ENCODE measurements at places on chromosomes 1 and 21.
A peak's percentile ranks its signal among the peaks of the same experiment; 100 is the strongest.

DNA sequence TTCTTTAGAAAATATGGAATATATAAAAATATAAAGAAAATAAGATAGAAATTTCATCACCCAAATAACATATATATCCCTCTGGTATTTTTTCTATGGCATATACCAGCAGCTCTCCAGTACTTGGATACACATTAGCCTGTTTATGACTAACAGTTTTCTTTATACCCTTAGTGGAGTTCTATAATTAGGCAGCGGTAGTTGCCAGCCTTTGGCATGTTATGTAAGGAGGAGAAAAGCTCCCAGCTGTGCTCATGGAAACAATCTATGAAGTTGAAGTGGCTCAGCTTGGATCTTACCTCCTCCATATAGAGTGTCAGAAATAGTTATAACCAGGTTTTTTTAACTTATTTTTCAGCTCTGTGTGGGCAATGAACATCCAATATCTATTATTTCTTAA is 1636.8 kb downstream of the AMY1C start:
- DNase-seq = no peak

- DNase-seq = no peak
Measured at GRCh38 chr1:58884706-58885661, 101.1 kb upstream of the JUN start.

DNA sequence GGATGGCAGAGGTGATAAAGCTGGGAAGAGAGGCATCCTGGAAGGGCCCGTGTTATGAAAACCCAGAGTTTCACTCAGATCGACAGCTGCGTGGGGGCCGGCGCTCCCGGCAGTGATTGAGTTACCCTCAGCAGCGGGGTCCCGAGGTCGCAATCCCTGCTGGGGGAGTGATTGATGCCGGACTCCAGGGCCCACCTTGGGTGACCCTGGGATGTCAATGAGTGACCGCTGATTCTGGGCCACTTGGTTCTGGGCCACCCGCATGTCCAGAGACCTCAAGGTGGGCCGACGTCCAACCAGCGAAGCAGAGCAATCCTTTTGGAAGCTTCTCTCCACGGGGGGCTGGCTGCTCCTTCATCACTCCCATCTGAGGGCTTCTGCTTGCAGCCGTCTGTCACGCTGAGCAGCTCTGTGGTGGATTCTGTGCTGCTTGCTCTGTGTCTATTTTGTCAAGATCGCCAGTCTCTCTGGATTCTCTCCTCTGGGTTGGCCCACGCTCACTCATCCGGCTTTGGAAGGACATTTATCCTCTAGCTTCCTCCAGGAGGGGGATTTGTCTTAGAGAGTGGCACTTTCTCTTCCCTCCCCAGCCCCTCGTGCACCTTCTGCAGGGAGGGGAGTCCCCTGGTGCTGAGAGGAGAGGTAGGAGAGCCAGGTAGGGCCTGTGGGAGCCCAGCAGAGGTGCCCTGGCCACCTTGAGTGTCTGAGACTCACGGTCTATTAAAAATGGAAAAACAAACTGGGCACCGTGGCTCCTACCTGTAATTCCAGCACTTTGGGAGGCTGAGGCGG is 110.9 kb upstream of the C1orf174 start:
- peak; percentile 13 for DNase-seq

DNA sequence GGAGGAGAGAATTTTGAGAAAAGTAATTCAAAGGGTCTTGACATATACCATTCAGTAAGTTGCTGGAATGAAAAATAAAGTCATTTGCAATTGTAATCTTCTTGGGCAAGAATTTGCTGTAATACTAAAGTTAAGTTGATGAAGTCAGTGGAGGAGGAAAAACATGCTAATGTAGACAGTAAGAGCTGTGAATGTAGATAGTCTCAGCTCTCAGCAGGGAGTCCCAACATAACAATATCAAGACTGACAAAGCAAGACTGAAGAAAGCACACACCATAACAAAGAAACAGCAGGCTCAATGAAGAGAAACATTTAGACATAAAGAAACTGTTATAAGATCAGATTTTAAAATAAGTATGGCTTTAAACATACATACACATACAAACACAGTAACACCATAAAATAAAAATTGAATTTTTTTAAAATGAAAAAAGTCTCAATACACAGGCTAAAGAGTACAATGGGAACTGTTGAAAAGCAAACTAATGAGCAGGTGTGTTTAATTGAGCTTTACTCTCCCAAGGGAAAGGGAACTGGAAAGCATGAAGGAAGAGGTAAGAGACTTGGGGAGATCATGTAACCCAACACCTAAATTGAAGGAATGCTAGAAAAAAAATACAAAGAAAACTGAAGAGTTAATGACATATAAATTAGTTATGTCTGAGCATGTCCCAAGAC is 336.3 kb upstream of the NCAM2 start:
- peak; percentile 82 for DNase-seq

GRCh38 chr1:90807329-90807728 is 90.2 kb upstream of the BARHL2 start:
- no peak for DNase-seq

DNA sequence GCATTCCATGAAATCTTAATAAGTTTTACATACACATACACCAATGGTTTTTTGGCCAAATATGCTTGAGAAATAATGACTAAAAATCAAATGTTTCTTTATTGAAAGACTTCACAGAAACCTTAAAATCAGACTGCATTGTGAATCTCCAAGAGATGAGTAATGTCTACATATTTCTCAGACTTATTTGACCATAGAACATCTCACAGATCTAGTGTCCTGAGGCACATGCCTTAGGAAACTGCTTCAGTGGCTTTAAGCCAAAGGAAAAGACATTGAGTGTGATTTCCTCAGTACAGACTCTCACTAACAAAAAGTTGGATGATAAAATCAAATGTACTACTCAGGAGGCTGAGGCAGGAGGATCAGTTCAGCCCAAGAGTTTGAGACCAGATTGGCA is 6.2 kb upstream of the C1orf105 start:
- DNase-seq = no peak

Measured in eye (tissue), 1 donor.